ENCODE measurements at places on chromosomes 12 and 14.

DNA sequence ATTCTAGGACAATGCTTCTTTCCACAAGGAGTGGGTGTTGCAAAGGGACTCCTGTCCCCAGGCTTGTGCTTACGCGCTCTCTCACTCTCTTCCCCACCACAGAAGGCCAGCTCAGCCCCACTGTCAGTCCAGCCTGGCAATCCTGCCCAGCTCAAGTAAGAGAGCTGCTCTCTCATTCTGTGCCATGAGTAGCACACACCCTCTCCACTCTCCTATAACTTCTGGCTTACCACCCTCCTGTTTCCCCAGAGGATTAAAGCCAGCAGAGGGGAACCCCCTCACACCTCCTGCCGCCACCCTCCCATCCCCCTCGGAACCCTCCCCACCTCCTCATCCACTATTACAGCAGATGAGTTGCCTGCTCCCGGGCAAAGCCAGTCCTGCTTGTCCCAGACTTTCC lies 17.1 kb downstream of the NCKAP5L start:
- DNase-seq: no peak

DNA sequence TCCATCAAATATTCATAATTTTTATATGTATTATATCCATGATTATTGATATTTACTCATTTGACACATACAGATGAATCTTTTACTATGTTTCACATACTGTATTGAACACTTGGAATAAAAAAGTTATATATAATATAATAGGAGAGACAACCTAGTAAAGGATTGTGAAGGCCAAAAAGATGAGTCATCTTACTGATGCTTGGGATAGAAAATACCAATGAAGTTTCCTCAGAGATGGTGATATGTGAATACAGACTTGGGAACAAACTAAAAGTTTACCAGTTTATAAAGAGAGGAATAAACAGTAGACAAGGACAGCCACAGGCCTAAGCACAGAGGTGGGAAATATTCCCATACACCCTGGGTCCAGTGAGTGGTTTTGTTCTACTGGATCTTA lies 743.9 kb upstream of the FLRT2 start:
- DNase-seq: no peak

DNA sequence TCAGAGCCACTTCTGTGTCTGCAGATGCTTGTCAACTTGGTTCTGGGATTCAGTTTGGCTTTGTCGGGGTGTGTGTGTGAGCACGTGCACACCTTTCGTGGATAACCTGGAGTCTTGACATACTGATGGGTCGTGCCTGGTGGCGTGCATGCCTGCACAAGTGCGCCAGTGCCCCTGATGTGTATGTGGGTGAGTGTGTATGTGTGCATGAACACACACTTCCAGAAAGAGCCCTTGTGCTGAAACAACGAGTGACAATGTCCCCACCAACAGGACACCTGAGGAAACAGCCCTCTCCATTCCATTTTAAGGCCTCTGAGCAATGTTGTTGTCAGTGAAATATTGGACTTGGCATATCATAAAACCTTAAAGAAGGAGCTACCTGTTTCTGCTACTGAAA lies 53.9 kb downstream of the SMUG1 start:
- DNase-seq: no peak

GRCh38 chr12:57631566-57632072 lies 1.4 kb downstream of the B4GALNT1 start:
- DNase-seq: no peak

DNA sequence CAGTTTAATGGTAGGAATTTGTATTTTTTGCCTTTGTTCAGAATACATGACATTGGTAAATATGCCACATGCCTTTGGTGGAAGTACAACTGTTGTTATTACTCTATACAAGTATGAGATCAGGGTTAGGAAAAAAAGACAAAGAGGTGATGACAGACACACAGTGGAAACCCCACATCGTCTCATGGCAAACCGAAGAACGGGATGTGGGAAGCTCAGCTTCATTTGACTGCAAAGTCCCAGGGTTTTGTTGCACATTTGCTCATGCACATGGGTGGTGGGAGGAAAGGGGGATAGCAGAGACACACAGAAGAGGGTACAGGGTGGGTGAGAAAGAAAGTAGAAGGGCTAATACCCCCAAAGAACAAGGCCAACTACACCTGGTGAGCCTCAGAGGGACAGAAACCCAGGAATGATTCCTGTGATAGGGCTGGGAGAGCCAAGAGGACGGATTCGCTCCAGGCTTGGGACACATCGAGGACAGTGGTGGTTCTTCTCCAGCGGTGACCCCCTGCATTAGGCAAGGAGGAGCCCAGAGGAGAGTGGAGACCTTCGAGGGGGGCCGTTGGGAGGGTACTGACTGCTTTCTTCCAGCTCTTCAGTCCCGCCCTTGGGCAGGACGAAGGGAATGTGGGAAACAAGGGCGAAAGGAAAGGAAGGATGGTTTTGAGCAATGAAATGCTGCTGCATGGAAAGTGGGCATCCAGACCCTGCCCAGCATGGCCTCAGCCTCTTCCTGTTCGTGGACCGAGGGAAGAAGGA lies 8.1 kb downstream of the VAMP1 start:
- no peak for DNase-seq

DNA sequence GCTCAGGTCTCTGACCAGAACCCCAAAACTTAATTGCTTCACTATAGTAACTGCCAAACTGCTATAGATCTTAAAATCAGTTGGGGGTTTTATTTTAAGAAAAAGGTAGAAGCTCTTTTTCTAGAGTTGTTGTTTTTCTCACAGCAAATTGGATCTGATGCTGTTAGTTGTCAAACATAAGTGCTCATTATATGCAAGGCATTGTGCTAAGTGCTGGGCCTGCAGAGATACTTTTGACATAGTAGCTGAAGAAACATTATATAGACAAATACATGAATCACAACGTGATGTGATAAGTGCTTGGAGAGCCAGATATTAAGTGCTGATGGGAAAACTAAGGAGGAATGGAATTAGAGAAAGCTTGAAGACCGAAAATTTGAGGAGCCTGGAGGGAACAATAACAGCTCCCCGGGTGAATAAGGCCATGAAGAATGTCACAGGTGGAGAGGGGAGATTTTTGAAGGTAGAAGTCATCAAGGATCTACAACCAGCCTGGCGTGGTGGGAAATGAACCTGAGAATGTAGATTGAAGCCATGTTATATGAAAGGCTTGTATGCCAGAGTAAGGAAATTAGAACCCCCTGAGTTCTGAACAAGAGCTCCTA lies 126.5 kb downstream of the DYRK2 start:
- no peak for DNase-seq

GRCh38 chr14:55160989-55161388 lies 30.4 kb downstream of the DLGAP5 start:
- DNase-seq: no peak

DNA sequence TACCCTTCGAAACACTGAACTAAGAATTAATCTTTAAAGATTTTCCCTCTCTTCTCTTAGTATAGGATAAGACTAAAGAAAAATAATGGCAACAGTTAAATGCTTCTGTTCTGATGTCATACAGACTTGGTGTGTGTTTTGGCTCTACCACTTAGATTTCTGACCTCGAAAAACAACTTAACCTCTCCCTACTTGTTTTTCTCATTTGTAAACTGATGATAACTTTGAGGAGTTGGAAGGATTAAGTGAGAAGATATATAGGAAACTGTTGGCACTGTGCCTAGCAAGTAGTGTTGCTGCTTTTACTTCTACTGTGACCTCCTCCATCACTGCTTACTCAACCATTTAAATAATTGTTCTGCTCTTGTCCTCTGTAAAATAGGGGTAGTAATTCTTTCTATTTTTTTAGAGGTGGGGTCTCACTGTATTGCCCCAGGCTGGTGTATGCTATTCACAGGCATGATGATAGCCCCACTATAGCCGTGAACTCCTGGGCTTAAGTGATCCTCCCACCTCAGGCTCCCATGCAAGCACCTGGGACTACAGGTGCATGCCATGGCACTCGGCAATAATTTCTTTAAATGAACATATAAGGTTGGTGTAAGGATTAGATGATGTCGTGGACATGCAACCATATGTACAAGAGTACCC lies 22.4 kb downstream of the PALS1 start:
- no peak for DNase-seq

DNA sequence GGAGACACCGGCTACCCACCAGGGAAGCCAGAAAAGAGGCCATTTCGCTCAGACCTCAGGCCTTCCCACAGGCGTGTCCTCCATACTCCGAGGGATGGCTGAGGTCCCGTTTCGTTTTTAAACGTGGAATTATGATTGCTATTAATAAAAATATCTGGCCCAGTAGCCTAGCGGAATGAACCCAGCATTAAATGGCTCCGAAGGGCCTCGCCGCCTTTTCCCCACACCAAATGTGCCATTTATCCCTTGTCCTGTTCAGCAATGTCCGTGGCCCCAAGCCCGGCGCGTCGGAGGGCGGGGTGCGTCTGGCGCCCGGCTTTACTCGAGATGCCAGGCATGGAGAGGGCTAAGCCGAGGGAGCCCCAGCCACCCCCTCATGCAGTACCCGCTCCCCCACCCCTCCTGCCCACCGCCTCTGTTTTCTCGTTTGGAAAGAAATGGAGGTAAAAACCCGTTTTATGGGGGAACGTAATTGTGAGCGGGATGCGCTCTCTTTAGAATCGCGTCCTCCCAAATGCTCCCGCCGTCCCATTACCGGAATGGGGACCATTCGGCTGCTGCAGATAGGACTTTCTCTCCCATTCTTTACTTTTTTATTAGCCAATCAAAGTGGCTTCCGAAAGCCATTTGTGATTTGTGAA lies 5.7 kb downstream of the HOXC8 start:
- DNase-seq: no peak

GRCh38 chr12:14948672-14949071 lies 10.3 kb upstream of the ERP27 start:
- no peak for DNase-seq

DNA sequence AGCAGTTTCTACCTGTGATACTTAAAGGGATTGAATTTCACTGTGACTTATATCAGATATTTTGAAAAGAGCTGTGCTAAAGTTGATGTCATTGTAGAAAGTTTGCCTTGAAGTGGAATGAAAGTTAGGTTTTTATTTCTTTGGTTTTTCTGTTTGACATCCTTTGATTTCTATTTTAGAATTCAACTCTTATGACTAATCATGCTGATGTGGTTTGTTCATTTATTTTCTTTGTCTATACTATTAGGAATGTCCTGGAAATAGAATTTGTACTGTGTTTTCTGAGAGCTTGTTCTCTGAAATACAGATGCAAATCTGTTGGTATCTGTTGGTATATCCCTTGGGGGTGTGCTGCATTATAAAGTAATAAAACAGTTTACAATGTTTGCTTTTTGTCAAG lies 3.3 kb downstream of the CNOT2 start:
- no peak for DNase-seq

GRCh38 chr12:110846615-110847566 lies at the start of gene CCDC63:
CCDC63 (plus strand) TSS chr12:110846987; CDS start chr12:110852955, 5,968 bp downstream.
- no peak for DNase-seq

GRCh38 chr12:117236456-117237001 lies 46.3 kb upstream of the FBXO21 start:
- DNase-seq: peak; percentile 17
